ENCODE measurements at places on chromosomes 3 and 15.

DNA sequence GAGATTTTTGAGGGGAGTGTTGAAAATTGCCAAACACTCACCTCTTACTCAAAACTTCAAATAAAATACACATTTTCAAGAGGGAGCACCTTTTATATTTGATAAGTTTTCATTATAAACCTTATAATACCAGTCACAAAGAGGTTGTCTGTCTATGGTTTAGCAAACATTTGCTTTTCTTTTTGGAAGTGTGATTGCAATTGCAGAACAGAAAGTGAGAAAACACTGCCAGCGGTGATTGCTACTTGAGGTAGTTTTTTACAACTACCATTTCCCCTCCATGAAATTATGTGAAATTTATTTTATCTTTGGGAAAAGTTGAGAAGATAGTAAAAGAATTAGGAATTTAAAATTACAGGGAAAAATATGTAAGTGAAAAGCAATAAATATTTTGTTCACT, 20.1 kb downstream of the DIPK2A start:
- DNase-seq, result no peak

- no peak for DNase-seq
Measured at GRCh38 chr15:31364301-31365031, 37.8 kb downstream of the KLF13 start.

GRCh38 chr3:146834917-146835316, 229.8 kb upstream of the PLSCR5 start:
- DNase-seq, result no peak

DNA sequence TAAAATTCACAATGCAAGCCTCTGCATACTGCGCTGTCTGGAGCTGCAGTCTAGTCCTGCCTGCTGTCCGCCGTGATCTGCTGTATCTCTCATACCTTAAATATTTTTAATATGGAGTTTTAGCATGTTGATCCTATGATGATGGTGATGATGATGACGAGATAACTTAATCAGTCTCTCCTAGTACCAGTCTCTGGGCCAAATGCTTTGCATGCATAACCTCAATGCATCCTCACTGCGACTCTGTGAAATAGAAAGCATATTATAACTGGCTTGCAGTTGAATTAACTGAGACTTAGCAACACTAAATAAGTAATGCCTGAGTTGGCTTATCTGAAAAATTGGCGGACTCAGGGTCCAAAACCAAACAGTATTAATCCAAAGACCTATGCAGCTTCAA, 38.4 kb upstream of the BCHE start:
- no peak for DNase-seq

DNA sequence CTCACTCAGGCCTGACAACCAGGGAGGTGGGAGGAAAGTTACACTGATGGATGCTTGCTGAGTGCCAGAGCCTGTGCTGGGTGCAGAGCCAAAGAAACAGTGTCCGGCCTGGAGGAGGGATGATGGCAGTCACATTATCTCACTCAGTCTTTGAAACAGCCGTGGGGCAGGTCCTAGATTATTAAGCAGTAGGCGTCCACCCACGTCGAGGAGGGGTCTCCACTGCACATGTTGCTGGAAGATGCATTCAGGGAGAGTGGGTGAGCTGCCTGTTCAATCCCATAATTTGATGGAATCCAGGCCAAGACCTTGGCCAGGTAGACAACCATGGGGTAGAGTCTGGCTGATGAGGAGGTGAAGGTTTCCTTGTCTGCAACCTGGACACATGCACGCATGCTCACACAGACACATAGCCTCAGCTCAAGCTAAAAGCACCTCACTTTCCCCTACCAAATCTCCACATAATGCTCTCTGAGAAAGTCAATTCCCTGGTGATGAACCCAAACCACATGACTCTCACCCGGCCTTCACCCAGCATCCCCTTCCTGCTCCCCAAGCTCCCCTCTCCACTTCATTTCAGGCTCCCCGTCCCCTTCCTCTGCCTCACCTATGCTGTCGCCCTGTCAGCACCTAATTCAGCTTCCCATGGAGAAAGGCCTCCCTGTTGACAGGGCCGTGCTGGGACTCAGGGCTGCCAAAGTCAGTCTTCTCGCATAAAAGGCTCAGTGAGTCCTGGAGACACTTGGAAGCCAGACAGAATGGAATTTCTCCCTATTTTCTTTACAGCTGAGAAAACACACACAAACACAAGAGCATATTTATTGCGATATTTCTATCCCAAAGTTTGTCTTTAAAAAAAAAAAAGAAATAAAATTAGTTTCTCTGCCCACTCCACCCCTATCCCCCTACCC, 29.8 kb downstream of the ACAN start:
- DNase-seq, result no peak

GRCh38 chr3:178480795-178481194, 55.4 kb upstream of the KCNMB2 start:
- DNase-seq, result no peak

GRCh38 chr3:138066383-138066782, 49.0 kb downstream of the DZIP1L start:
- no peak for DNase-seq

DNA sequence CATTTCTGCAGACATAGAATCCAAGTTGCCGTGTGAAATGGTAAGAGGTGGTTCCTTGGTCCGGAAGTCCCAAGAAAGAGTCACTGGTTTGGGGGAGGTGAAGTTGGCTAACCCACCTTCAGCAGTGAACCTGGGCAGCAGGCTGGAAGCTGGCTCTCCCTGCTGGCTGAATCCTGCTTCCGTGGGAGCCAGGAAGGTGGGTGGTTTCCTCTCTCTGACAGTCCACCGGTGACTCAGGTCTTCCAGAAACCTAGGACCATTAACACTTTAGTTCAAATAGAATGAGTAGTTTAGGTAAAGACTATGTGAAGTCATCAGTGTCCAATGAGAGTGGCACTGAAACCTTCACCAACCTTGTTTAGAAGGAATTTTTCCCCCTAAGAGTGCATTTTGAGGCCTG, 87.4 kb upstream of the CACNA2D3 start:
- no peak for DNase-seq

- DNase-seq, result peak; percentile 52
Measured at GRCh38 chr3:16147220-16147994, 27.1 kb upstream of the GALNT15 start.

DNA sequence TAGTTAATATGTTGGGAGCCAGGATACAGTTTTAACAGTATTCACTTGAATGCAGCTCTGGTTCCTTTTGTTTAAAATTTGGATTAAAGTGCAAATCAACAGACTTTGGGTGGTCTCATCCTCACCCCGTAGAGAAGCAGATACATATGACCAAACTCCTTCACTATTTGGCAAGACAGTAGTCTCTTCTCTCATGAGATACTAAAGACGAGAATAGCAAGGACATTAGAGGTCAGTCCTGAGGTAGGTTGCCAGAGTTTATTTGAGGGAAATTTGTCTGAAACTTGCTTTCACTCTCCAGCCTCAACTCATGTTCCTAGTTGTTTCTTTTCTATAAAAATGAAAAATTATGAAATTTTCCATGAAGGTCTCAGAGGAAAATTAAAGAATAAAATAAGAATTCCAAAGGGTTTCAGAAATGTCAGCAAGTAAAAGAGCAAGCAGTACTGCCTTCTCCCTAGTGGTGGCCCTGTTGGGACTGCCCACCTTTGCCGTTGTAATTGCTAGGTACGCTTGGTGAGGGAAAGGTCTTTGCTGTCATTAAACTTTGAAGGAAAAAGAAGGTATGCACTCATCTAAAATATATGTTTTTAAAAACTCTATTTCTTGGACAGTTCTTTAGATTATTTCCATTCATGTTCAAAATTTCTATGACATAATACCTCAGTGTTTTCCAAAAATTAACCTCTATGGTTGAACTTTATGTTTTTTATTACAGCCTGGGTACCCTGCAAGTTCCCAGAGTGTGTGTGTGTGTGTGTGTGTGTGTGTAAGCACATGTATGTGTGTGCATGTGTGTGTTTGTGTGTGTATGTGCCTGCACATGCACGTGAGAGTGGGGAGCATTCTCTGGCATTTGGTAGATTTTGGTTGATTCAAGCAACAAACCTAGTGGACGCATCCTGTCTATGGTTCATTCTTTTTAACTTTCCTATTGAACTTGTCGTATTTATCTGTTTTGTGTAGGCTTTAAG, 111.4 kb downstream of the CMSS1 start:
- DNase-seq, result no peak

GRCh38 chr3:39333607-39334006, 4.1 kb downstream of the CCR8 start:
- DNase-seq, result no peak

Data from EL (cell line).